ENCODE measurements at places on chromosomes 7 and 10.

DNA sequence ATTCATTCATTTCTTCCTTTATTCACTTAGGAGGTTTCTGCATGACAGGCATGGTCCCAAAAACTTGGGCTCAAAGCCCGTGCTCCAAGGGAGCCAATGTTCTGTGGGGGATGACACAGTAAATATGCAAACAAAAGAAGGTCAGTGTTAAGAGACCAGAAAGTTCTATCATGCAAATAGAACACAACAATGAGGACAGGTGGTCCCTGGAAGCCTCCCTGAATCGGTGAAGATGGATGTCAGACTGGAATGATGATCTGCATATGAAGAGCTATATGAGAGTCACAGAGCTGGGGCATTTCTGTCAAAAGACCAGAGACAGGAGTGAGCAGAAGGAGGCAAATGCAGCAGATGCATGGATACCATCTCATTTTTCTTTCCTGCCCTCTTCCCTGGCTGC lies 129.0 kb downstream of the ABCA13 start:
- no peak for DNase-seq

DNA sequence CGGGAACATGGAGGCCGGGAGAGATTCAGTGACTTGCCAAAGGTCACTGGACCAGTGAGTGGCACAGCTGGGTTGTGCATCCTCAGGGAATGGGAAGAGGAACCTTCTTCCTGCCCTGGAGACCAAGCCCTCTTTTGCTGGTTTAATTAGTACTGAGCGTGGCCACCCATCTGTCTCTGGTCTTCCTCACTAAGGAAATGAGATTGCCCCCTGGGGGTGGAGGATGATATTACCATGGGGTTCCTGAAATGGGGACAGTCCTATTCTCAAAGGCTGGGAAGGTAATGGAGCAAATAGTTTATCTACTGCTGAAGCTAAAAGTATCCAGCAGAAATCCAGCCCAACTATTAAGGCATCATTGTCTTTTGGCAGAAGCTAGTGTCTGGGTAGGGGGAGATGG lies 98.6 kb upstream of the FGFR2 start:
- no peak for DNase-seq

GRCh38 chr10:18350340-18350739 lies 210.1 kb downstream of the CACNB2 start:
- DNase-seq = no peak

DNA sequence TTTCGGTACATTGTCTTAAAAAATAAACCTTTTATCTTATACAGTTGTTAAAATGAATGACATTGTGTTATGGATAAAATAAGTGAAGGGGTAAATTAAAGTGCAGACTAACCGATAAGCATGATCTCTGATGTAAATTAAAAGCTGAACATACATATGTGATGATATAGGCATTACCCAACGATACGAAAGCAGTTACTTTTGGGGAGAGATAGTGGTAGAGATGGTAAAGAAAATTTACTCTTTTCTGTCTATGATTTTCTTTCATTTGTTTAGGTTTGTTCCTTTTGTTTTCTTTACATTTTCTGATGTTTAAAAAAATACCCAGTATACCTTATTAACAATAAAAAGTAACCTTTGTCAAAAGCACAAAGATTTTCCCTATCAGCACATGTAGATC lies 6.4 kb downstream of the C1GALT1 start:
- no peak for DNase-seq

DNA sequence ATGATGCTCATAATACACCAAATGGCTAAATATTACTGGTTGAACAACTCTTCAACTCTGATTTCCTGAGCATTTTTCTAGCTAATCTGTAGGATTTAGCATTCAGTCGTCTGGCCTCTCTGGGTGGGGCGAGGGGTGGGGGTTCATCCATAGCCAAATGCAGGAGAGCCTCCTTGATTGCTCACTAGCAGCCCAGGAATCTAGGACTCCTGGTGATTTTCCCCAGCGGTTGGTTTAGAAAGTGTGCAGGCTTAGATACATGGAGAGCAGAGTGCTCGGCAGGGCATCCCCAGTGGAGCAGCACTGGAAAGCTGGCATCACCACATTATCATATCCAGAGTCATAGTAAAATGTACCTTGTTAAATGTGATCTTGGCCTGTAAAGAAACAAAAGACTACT lies 136.1 kb downstream of the DYNC1I1 start:
- no peak for DNase-seq

DNA sequence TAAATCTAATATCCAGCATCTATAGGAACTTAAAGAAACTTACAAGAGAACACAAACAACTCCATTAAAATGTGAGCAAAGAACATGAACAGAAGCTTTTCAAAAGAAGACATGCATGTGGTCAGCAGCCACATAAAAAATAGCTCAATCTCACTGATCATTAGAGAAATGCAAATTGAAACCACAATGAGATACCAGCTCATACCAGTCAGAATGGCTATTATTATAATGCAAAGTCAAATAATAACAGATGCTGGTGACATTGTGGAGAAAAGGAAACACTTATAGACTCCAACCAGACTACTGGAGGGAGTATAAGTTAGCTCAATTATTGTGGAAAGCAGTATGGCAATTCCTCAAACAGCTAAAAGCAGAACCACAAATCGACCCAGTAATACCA lies 1314.5 kb downstream of the XPNPEP1 start:
- DNase-seq = no peak

- DNase-seq = no peak
Observed at GRCh38 chr10:86609920-86610319, 44.4 kb upstream of the OPN4 start.

GRCh38 chr10:24114556-24114955 lies 94.4 kb upstream of the KIAA1217 start:
- DNase-seq = no peak

GRCh38 chr7:146131701-146132100 lies 15.1 kb downstream of the CNTNAP2 start:
- DNase-seq = no peak

- DNase-seq = no peak
Observed at GRCh38 chr10:33345236-33345635, 10.8 kb upstream of the NRP1 start.

DNA sequence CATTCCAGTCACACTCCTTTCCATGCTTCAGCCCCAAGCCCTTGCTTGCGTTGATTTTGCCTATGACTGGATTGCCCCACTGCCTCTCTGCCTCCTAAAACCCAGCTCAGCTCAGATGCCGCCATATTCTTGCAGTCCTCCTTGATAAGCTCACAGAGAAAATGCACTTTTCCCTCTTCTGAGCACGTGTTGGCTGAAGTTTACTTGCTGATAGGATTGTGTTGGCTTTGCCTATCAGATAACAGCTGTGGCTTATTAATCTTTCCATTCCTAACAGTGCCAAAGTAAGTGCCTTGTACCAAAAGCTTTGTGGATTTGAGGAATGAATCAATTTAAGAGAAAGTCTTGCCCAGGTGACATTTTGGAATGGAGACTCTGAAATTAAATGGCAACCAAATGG lies 249.2 kb downstream of the PHTF2 start:
- DNase-seq = no peak

DNA sequence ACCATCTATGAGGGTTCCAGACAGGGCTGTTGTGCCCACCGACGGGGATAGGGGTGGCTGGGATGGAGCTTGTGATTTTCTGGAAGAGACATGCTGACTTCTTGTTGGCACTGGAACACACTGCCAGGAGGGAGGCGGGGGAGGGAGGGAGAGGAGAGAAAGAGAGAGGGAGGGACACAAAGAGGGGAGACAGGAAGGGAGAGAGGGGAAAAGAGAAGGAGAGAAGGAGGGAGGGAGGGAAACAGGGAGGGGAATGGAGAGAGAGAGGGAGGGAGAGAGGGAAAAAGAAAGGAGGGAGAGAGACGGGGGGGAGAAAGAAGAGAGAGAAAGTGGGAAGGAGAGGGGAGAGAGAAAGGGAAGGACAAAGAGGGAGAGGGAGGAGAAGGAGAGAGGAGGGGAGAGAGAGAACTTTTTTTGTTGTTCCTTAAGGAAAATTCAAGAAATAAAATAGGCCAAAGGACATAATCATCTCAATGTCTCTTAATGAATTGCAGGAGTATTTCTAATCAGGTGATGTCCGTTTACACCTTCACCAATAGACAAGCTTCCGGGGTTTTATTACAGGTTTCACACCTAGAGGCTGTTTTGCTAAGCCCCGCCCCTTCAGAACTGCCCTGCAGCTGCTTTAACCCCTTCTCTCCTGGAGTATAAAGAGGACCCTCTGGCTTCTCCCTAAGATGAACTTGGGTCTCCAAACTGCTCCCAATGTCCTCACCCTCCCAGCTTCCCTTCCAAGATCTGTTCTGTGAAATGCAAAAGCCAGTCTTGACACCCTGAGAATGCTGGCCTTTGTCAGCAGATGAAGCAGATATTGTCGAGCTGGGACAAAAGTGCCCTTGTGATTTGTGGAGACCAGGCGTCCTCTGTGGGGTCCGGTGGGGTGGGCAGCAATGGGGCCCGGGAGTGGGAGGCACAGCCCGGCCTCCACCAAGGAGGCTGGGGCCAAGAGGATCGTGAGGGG lies 82.0 kb upstream of the GTF2IRD1 start:
- no peak for DNase-seq

GRCh38 chr10:3452683-3453361 lies 280.2 kb upstream of the PITRM1 start:
- peak; percentile 84 for DNase-seq

GRCh38 chr10:72206511-72207229 lies 9.1 kb upstream of the ANAPC16 start:
- DNase-seq = no peak

DNA sequence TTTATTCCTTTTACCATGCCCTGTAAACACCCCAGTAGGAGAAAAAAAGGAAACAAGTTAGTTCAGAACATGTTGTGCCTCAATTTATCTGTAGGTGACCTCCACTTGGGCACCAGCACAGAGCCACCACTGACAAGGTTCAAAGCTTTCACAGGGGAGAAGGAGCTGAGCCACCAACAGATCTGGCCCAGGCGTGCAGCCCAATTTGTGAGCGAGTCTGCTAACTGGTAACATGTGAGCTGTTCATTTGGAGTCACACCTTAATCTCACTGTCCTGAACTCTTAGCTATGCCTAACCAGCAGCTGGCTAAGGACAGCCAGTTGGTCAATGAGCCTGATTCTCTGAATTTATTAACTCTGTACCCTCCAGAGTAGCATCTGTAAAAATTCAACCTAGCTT lies 78.4 kb upstream of the CAMK2B start:
- no peak for DNase-seq

DNA sequence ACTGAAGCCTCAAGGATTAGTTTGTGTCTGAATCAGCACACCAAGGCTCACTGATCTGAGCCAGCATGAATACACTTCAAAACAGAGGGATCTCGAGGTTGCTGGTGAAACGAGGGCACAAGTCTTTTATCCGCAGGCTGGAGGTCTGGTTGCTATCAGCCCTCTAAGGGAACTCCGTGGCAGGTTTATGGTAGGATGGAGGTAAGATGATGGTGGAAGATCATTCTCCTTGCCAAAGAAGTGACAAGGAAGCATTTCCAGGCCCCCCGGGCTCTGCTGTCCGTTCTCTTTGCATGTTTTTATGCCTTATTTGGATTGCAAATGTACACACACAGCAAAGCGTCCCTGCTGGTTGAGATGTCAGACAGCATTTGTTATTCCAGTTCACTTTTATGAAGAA lies 268.3 kb downstream of the ARHGAP12 start:
- no peak for DNase-seq

- no peak for DNase-seq
Observed at GRCh38 chr7:1843921-1844335, 173.9 kb downstream of the ELFN1 start.

- no peak for DNase-seq
Observed at GRCh38 chr7:4169455-4169854, 512.6 kb upstream of the FOXK1 start.

DNA sequence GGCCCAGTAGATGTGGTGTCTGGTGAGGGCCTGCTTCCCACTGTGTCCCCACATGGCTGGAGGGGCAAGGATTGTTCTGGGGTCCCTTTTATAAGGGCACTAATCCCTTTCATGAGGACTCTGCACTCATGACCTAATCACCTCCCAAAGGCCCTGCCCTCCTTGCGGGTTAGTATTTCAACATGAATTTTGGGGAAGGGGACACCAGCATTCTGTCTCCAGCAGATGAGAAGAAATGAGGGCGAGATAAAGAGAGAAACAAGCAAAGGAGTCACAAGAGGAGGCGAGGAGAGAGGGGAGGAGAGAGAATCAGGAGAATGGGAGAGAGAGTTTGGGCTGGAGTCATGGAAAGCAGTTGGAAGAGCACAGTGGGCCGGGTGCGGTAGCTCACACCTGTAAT lies 83.7 kb downstream of the C10orf105 start:
- no peak for DNase-seq

- no peak for DNase-seq
Observed at GRCh38 chr7:154438571-154439367, 386.6 kb downstream of the DPP6 start.

GRCh38 chr7:113087071-113087998 lies 708 bp upstream of the GPR85 start:
- no peak for DNase-seq

DNA sequence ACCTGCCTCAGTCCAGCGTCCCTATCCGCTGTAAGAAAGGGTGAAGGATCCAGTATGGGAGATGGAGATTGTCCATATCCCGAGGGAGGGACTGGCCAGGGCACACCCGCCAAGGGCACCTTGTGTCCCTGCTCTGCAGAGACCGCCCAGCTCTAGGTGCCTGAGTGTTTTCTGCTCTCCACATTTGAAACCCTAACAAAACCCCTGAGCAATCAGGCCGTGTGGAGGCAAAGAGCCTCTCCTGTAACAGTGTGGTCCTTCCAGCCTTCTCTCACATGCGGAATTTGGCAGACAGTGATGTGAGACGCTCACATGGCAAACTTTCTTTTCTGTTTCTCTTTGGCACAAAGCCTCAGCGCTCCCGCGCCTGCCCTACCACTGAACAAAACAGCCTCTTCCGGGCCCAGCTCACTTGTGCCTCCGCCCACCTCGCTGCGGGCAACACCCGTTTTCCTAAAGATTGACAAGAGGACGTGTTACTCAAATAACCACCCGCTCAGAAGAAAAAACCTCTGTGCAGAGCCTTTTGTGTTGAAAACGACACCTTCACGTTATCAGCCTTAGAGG lies 514.8 kb downstream of the DNAJB6 start:
- DNase-seq = no peak

- peak; percentile 100 for DNase-seq
Observed at GRCh38 chr7:114889646-114890285, 32.1 kb upstream of the MDFIC start.

DNA sequence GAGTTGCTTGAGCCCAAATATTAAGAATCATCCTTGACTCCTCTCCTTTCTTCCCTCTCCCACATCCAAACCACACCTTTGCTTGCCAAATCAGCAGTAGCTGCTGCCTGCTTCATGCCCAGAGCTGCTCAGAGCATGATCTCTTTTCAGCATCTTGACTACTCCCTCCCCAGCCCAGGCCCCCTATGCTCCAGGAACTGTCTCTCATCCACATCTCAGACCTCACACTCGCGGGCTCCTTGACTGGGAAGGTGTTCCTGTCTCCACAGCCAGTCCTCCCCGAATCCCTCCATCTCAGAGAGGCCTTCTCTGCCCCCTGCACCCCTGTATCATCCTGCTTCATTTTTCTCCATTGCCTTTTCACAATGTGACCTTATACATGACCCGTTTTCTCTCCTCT lies 157.0 kb downstream of the DNAJB6 start:
- DNase-seq = no peak

- no peak for DNase-seq
Observed at GRCh38 chr7:52463341-52463740, 572.1 kb upstream of the POM121L12 start.

GRCh38 chr7:235576-236395 lies 43.4 kb downstream of the FAM20C start:
- DNase-seq = no peak

GRCh38 chr7:14754631-14755030 lies 147.9 kb downstream of the DGKB start:
- DNase-seq = peak; percentile 9

All from kidney epithelial cell (primary cell).